Subcutaneous adipose tissue (tissue), 4 donors: ENCODE measurements at places on chromosomes 2 and 18. TPM values are rescaled to one million over a fixed set of nuclear protein-coding genes. Genes with fewer than 3 reads are reported as not detected.

PTRHD1 gene
- 10.2 TPM for total RNA-seq

CROCC2 gene
- total RNA-seq = not detected

SIX2 gene
- 1.8 TPM for total RNA-seq

ATF2 gene
- 81.5 TPM for total RNA-seq

SNORC gene
- 0.57 TPM for total RNA-seq

ANKRD53 gene
- total RNA-seq = 16.4 TPM

IGFBP5 gene
- total RNA-seq = 661 TPM
